ENCODE measurements at places on chromosomes 5 and 9.

DNA sequence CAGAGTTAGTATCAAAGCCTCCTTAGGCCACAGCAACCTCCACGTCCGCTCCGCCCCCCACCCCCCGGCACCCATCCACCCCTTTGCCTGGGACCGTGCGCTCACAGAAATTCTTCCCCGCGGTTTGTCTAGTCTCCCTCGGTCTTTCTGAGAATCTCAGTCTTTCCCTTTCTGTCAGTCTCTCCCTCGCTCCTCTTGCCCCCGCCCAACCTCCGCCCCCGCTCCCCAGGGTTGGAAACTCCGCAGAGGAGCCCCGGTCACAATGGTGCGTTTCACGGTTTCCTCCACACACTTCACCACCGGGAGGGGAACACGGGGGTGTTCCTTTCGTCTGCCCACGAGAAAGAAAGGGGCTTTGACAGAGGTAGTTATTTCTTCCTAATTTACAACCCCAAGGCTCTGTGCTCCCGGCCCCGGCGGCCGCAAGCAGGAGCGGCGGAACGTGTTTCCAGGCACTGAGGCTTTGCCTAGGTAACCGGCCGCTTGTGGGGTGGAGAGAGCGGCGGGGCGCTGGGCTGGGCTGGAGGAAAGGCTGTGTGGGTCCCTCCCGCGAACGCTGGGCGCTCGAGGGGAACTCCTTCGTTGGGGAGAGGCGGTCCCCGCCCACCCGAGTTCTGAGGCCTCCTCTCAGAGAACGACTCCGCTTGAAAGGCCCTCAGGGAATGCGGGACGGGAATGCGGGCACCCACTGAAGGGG lies 2.1 kb downstream of the NR4A3 start:
- no peak for DNase-seq

DNA sequence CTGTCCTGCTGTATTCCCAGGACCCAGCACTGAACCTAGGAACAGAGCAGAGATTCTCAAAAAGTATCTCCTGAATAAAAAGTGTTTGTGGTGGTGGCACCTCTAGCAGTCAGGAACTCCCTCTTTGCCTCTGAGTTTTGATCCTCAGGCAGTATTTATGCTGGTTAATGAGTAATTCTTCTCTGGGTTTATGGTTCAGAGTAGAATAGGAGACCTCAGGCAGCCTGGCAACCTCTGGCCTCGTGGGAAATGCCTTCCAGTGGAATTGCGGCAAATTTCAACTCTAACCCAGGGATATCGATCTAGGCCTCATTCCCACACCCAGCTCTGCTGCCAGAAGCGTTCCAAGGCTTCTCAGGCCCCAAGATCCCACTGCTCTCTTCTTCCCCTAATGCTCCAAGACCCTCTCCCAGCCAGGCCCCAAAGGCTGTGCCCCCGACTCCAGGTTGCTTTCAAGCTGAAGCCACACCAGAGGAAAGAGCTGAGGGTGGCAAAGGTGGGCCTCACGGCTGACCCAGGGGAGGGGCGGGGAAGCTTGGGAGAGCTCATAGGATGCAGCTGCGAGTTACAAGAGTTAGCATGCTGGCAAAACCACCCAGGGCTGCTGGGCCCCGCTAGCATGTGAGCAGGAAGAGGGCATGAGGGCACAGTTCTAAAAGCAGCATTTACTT lies 10.9 kb upstream of the HDHD3 start:
- no peak for DNase-seq

- no peak for DNase-seq
Observed at GRCh38 chr9:130893341-130894101, 3.1 kb downstream of the QRFP start.

- no peak for DNase-seq
Observed at GRCh38 chr9:77896938-77897667, 134.5 kb downstream of the GNAQ start.

- no peak for DNase-seq
Observed at GRCh38 chr9:74551266-74551665, 54.1 kb downstream of the RORB start.

DNA sequence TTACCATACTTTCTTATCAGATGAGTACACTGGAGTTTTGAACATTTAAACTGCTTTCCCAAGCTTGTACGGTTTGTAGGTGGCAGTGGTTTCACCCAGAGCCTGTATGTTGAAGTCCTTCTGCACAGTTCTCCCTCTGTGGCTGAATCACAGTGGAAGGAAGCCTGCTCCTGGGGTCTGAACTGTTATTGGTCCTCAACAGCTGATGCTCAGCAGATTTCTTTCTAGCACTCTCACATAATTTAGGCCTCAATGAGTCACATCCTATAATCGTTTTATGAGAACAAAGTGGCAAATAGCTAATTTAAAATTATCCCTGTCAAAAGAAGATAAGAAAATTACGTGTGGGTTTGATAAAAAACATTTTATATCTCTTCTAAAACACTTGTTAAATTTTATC lies 229.7 kb downstream of the TLE4 start:
- no peak for DNase-seq

GRCh38 chr5:121138495-121138907 lies 674.4 kb downstream of the PRR16 start:
- DNase-seq: no peak

GRCh38 chr9:116032683-116033440 lies 120.7 kb upstream of the PAPPA start:
- DNase-seq: no peak

DNA sequence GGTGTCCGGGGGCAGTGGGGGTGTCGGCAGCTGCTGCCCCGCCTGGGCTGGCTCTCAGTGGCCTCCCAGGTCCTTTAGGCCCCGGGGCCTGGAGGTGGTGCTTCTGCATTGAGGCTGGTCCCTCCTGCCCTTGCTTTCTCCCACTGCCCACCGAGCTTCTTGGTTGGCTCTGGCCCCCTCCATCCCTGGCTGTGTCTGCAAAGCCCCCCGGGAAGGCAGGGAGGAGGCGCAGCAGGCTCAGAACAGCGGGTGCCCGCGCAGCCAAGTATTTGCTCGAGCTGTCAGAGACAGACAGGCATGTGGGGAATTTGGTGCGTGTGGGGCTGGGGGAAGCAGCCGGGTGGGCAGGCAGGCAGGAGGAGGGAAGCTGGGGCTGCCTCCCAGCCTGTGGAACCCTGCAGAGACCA lies 11.5 kb downstream of the CXXC5 start:
- DNase-seq: no peak

- no peak for DNase-seq
Observed at GRCh38 chr9:108150736-108151586, 661.4 kb upstream of the KLF4 start.

GRCh38 chr5:81717226-81717625 lies 33.7 kb downstream of the SSBP2 start:
- DNase-seq: no peak

DNA sequence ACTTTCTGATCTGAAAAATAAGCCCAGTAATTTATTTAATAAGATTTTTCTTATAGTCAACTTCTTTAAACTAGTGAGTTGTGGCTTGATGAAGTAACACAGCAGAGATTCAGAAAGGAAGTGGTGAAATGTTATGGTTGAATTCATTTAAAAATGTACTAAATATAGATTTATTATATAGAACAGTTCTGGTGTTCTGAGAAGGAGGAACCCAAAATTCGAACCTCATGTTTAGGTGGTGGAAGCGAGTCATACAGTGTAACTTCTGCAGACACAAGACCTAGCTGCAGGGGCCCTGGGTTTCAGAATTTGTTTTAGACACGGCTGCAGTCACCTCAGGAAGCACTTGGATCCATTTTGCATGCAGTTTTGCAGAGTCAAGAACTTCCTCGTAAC lies 188.2 kb downstream of the TRIO start:
- no peak for DNase-seq
